ENCODE measurements at places on chromosomes 3 and 15. TPM values are rescaled to one million over a fixed set of nuclear protein-coding genes. Genes with fewer than 3 reads are reported as not detected.

The CYP11A1 gene
- total RNA-seq: 0.69 TPM

DNA sequence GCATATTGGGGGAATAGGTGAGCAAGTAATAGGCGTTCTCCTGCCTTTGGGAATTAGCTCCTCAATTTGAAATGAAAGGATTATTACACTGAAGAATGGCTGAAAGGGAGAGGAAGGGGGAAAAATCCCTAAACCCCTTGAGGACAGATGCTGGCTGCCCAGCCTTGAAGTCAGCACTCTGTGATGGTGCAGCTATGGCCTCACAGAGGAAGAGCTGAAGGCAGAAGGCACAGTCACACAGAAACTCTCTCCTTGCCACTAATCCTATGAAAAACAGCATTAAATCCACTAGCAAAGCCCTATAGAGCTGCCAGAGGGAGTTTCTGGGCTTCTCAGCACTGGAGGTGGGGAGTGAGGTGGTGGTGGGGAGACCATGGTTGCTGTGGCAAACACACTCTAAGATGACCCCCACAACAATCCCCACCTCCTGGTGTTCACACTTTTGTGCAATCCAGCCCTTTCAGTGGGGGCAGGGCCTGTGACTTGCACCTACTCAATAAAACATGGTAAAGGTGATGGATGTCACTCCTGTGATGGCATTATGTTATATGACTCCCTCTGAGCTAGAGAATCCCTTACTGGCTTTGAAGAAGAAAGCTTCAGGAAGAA lies 101.2 kb downstream of the RFTN1 start:
- DNase-seq: no peak

The GADL1 gene
- total RNA-seq: 3.3 TPM

DNA sequence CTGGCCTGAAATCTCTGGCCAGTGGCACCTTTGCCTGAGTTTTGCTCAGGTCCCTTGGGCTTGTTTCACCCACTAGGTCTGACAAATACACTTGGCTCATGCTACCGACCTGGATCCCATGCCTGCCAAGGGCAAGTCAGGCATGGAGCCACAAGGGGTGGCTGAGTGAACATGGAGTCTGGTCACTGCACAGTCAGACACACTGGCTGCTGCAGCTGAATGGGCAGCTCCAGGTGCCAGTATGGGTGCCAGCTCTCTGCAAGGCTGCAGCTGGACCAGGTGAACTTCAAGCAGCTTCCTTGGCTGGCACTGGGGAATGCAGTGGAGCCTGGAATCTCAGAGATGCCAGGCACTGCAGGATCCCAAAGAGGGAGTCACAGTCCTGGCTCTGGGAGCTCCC lies 170.3 kb downstream of the NECTIN3 start:
- DNase-seq: no peak

- no peak for DNase-seq
Observed at GRCh38 chr3:170240671-170241070, 18.4 kb downstream of the PRKCI start.

The TMCO5A gene
- not detected for total RNA-seq

- DNase-seq: peak; percentile 37
Observed at GRCh38 chr3:1057436-1057835, 35.4 kb upstream of the CNTN6 start.

- peak; percentile 14 for DNase-seq
Observed at GRCh38 chr3:173553635-173554280, 156.2 kb downstream of the NLGN1 start.

DNA sequence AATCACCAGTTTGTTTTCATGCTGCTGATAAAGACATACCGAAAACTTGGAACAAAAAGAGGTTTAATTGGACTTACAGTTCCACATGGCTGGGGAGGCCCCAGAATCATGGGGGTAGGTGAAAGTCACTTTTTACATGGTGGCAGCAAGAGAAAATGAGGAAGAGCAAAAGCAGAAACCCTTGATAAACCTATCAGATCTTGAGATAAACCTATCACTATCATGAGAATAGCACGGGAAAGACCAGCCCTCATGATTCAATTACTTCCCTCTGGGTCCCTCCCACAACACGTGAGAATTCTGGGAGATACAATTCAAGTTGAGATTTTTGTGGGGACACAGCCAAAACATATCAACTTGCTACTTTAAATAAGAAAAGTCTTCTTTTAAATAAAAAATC lies 28.9 kb downstream of the CD200R1L start:
- DNase-seq: no peak

DNA sequence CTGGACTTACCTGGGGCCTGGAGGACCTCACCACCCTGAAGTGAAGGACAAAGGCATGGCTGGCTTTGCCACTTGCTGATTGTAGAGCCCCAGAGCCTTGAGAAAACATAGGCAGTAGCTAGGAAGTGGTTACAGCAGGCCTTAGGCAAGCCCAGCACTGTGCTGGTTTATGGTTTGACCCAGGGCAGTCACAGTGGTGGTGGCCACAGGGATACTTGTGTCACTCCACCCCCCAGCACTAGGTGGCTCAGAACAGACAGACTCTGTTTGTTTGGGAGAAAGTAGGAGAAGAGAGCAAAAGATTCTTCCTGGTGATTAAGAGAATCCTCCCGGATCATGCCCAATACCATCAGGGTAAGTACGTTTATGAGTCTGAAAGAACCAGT lies 13.2 kb upstream of the COL8A1 start:
- DNase-seq: no peak

- DNase-seq: no peak
Observed at GRCh38 chr3:29775340-29775739, 494.5 kb downstream of the RBMS3 start.

GRCh38 chr3:75395580-75396315 lies 268.4 kb upstream of the FRG2C start:
- DNase-seq: no peak

The SLC7A14 gene
- total RNA-seq: under 0.01 TPM

DNA sequence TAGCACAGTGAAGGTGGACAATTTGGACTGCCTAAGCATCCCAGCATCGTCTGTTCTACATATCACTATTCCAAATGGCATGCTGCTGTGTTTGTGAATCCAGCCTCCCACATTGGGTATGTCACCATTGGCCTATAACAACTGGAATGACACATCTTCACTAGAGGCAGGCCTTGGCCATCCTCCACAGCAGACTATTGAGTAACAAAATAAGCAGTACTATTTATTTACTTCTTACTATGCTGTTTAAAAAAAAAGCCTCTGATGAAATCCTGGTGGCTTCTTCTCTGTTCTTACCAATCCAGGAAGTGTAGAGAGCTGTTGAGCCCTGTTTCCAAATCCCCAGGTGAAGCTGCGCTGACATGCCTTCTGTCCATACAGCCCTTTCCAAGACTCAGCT lies 30.6 kb upstream of the CERS3 start:
- no peak for DNase-seq

The HLTF gene
- 28.1 TPM for total RNA-seq

DNA sequence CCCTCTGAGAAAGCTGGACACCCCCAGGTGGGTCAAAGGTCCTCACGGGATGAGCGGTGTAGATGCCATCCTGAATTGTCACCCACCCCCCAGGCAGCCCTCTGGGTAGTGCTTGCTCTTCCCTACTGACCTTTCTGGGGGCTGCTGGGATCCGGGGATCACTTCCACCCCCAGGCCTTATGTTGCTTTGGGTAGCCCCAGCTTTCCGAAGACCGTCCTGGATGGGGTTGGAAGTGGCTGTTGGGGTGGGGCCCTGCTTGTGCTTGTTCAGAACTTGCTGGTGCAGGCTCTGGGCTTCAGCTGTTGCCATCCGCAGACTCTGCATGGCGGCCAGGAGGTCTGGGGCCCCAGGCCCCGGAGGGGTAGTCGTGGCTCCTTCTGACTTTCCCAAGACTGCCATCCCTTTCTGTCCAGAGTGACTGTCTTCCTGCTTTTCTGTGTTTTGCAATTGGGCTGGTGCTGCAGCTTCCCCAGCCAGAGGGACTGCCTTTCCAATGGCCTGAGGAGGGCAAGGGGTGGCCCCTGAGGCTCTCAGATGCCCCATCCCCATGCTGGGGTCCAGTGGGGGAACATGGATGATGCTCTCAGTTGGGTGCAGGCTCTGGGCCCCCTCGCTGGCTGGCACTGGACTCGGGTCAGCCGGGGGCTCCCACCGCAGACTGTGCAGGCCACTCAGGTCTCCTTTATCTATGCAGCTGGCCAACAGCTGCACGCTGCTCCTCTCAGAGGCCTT lies 6.3 kb downstream of the XIRP1 start:
- DNase-seq: no peak

DNA sequence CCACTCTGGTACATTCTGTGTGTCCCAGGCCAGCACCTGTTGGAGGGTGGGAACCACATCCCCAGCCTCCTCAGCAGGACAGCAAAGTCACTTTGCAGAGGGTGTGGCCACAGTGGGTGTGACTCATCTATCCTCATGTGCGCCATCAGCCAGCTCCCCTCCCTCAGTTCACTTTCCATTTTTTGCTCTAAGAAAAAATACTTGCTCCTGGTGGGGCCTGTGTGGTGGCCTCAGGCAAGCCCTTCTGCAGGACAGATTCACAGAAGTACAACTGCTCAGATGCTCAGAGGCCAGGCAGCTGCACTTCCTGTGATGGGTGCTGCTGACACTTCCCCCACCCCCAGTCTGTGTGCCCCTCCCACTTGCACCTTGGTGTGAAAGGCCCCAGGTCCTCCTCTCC lies 78.3 kb upstream of the ALDH1L1 start:
- no peak for DNase-seq

DNA sequence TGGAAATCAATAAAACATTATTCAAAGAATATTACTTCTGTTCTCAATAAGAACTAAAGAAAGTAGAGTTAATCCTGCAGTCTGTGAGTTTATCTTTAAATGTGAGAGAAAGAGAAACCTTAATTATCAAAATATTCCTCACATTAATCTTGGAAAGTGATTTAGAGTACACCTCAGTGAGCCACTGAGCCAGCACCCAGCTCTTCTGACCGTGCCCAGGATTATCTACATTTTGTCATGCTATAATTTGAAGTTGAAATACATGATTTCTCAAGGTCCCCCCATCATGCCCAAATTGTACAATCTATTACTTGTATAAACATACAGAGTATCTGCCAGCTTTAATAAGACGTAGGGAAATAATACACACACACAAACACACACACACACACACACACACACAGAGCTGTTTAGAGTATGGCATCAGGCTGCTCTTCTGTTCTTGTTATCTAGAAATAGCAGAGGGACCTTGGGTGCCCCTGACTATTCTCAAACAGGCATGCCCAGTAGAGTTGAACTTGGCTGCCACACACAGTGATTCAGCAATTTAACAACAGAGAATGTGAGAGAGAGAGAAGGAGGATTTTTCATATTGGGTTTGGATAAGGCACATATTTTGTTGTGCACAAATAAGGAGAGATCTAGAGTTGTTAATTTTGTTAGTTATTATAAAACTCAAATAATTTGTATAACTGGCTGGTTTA lies 74.4 kb downstream of the P2RY1 start:
- DNase-seq: no peak

DNA sequence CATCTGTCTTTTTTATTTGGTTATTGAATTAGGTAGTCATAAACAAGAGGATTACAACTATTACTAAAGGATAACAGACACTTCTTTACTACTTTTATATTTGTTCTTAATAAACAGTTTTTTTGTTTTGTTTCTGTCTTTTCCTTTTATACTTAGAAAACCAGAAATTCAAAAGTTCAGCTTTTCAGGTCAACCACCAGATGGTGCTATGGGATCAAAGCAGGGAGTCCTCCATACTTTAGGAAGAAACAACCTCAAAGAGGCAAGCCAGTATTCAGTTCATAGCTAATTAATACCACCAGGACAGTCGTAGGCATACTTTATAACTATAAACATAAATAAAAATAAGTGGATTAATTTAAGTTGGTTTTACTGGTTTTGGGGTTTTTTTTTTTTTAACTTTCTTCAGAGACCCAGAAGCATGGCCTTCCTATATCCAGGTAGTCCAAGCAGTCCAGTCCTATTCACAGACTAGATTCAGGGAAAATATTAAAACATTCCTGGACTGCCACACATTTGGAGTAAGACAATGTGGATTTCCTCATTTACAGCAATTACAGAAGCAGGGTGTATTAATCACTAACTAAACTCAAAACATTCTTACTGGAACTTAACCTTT lies 16.0 kb upstream of the EID1 start:
- DNase-seq: peak; percentile 81

GRCh38 chr3:38843898-38844297 lies 27.9 kb upstream of the SCN10A start:
- DNase-seq: no peak

- peak; percentile 51 for DNase-seq
Observed at GRCh38 chr3:16476636-16477035, 36.9 kb downstream of the RFTN1 start.

- DNase-seq: no peak
Observed at GRCh38 chr15:48112242-48112641, 8.5 kb upstream of the SLC24A5 start.

DNA sequence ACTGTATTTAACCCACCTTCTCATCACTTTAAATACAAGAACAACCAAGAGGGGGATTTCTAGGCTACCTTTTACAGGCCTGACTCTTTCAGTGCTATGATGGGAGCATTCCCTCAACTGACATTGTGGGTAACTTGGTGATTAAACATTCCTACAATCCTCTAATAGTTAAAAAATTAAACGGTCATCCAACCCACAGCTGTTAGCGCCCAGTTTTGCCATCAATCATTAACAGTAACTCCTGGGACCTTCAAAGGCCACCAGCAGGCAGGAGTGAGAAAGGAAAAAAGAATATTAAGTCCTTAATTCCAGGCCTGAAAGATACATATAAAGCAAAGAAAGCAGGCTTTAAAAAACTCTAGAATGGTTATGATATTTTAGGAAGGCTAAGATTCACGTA lies 512.1 kb downstream of the MAGI1 start:
- no peak for DNase-seq

The MITF gene
- total RNA-seq: 43.2 TPM

The CD200 gene
- total RNA-seq: 12.2 TPM

The TTLL13 gene
- total RNA-seq: not detected

The IRAK2 gene
- total RNA-seq: 3.8 TPM

GRCh38 chr15:89115547-89115946 lies 27.3 kb downstream of the ABHD2 start:
- no peak for DNase-seq

- DNase-seq: peak; percentile 75
Observed at GRCh38 chr3:108461661-108462111, 48.7 kb downstream of the MYH15 start.

The C3orf62 gene
- total RNA-seq: 2.7 TPM

DNA sequence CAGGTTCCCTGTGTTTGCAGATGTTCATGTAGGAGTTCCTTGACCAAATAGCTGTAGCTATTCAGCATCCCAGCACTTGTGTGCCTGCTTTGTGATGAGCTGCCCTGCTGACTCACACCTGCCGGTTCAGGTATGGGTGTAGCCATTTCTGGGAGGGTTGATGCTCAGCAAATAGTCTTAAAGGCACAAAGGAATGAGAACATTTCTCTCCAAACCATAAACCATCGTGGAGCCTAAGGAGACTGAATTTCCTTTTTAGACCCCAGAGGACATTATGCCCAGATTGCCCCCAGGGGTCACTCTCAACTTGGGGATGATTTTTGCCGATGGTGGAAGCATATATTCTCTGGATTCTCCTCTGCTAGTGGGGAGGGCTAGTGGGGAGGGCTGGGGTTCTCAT lies 80.6 kb downstream of the ADAMTSL3 start:
- no peak for DNase-seq

The FAM107A gene
- 0.59 TPM for total RNA-seq

- no peak for DNase-seq
Observed at GRCh38 chr3:14428087-14429033, 26.0 kb downstream of the SLC6A6 start.

All from skin of body (tissue), 3 donors.